Uterine smooth muscle cell (primary cell): ENCODE measurements at places on chromosomes 3 and 15. TPM values are rescaled to one million over a fixed set of nuclear protein-coding genes. Genes with fewer than 3 reads are reported as not detected.

PLA2G4E gene
- total RNA-seq = not detected in 2 replicates

CHRD gene
- 7.4 and 9.3 TPM in 2 replicates for total RNA-seq

ZIC1 gene
- total RNA-seq = not detected in 2 replicates

NRROS gene
- 2.2 and 3.0 TPM in 2 replicates for total RNA-seq

WDR76 gene
- 12.2 and 41.7 TPM in 2 replicates for total RNA-seq

SLC51A gene
- 0.25 TPM in 1 of 2 replicates, not detected in the other for total RNA-seq

GOLGA8M gene
- total RNA-seq = 0.44 and 2.5 TPM in 2 replicates

TMEM158 gene
- 277 and 375 TPM in 2 replicates for total RNA-seq

MAGEL2 gene
- under 0.01 and 0.25 TPM in 2 replicates for total RNA-seq

TLR9 gene
- total RNA-seq = under 0.01 TPM in 1 of 2 replicates, not detected in the other

SLC28A1 gene
- under 0.01 and 0.12 TPM in 2 replicates for total RNA-seq

CCR2 gene
- not detected in 2 replicates for total RNA-seq

CFAP20DC gene
- total RNA-seq = 2.9 and 7.1 TPM in 2 replicates
